Thoracic aorta (tissue), 2 donors: ENCODE measurements at places on chromosomes 6 and 20.

DNA sequence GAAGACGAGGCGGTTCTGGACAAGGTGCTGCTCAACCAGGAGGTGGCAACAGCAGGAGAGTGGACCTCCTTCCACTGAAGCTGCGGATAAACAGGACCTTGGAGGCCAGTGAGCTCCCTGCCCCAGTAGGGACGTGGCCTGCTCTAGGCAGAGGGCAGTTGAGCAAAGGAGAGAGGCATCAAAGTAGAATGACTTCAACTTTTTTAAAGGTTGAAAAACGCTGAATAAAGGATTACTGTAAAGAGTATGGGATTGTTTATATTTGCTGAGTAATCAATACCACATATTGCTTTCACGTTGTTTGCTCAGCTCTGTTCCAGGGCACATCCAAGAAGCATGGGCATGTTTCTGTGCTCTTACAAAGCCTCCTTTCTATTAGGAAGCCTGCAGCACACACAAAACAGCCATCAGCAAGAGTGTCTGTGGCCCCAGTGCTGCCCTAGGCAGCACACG is 48.1 kb downstream of the ERMARD start:
- DNase-seq = no peak

DNA sequence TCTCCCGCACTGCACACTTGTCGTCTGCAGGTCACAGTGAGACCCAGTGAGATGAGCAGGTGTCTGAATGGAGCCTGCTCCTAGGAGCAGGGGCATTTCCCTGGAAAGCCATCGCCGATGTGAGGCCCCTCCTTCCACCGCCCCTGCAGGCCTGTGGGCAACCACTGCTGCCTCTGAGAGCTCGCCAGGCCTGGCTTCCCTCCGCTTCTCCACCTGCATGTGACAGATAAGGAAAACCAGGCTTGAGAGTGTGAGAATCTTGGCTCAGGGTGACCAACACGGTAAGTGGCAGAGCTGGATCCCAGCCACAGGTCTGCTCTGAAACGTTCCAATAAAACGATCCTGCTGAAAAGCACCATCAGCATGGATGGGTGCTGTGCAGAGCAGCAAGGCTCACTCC is 332.8 kb downstream of the CDH4 start:
- DNase-seq = no peak

GRCh38 chr20:7161690-7162089 is 394.2 kb downstream of the BMP2 start:
- DNase-seq = no peak

- no peak for DNase-seq
Measured at GRCh38 chr6:120273411-120273810, 923.9 kb upstream of the MAN1A1 start.

DNA sequence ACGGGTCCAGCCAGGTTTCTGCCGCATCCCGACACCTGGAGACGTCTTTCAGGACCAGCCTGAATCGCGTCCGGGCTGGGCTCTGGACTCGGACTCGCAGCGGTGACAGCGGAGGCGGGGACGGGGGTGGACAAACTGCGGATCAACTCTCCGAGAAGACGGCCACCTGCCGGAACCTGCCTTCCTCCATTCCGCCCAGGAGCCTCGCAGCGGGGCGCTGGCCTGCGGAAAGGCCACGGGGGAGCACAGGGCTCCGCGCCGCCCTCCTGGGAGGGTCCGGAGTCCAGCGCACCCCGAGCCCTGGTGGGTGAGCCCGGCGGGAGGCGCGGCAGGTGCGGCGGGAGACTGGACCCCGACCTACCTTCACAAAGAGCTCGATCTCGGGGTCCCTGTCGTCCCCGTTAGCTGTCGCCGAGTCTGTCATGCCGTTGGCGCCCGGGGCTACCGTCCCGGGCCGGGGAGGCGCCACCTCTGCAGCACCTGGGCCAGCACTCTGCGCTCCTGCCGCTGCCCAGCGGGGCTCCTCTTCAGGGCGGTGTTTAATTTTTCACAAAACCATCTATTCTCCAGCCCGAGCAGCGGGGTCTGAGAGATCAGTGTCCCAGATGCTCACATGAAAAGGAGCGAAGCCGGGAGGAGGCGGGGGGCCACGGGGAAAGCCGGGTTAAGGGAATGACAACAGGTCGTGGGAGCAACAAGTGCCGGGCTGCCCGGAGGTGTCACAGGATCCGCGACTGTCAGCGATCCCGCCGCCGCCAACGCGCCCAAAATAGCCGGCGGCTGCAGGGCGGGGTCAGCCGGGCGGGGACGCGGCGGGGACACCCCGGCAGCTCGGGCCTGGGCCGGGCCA is at the start of gene CLIC5:
CLIC5 (minus strand) TSS at position 742 of the 850 bp plus-strand sequence; CDS start at position 424, 318 bp downstream.
- no peak for DNase-seq

GRCh38 chr6:26141378-26141904 is 54.2 kb downstream of the HFE start:
- no peak for DNase-seq

GRCh38 chr6:40520678-40521077 is 66.5 kb downstream of the LRFN2 start:
- no peak for DNase-seq

GRCh38 chr20:21100578-21101452 is 5.3 kb downstream of the LINC00237 start:
- no peak for DNase-seq

GRCh38 chr6:127907960-127908640 is 7.2 kb upstream of the THEMIS start:
- no peak for DNase-seq

GRCh38 chr6:130037207-130037811 is 18.9 kb downstream of the L3MBTL3 start:
- no peak for DNase-seq

GRCh38 chr6:28542440-28543296 is 17.0 kb downstream of the GPX5 start:
- no peak for DNase-seq

DNA sequence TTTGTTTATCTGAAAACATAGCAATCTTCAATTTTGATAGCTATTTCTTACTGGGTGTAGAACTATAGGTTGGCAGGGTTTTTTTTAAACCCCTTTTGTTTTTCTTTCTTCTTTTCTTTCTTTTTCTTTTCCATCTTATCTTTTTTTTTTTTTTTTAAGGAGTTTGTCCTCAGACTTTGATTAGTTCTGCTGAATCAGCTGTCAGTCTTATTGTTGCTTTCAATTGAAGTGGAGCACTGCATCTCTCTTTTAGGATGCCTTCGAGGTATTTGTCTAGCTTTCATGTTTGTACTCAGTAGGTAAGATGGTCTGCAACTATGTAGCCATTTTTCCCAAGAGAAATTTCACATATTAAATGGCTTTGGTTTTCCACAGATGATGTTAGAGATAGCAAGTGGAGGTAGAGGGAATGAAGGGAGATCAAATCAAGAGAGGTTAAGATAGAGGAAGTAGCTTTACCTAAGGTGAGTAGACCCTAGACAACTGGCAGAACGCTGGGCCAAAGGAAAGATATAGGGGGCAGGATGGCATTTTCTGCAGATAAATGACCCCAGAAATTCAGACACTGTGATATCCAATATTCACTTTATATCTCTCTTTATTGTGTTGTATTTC is 137.1 kb downstream of the BCAS1 start:
- DNase-seq = no peak

GRCh38 chr6:131523988-131524673 is 48.9 kb upstream of the ARG1 start:
- no peak for DNase-seq

DNA sequence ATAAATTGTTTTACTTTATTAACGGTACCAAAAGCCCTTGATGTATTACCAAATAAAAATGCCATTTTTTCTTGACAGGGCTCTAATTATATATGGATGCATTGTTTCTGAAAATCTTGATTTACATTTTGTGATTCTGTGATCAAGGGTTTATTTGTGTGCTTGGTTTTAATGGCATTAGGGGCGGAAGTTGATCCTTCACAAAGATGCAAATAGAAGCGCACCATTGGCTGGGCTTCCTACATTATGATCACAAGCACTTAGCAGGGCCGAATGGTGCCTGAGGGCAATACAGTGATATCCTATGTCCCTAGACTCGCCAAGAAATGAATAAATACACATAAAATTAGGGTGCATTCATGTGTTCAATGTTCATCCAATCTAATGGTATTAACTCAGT is 172.9 kb upstream of the UST start:
- no peak for DNase-seq

- DNase-seq = no peak
Measured at GRCh38 chr6:20483887-20484497, 50.3 kb upstream of the CDKAL1 start.

- DNase-seq = no peak
Measured at GRCh38 chr6:136983687-136984086, 61.1 kb downstream of the IL20RA start.

GRCh38 chr6:49855221-49855620 is 11.1 kb downstream of the CRISP1 start:
- no peak for DNase-seq

DNA sequence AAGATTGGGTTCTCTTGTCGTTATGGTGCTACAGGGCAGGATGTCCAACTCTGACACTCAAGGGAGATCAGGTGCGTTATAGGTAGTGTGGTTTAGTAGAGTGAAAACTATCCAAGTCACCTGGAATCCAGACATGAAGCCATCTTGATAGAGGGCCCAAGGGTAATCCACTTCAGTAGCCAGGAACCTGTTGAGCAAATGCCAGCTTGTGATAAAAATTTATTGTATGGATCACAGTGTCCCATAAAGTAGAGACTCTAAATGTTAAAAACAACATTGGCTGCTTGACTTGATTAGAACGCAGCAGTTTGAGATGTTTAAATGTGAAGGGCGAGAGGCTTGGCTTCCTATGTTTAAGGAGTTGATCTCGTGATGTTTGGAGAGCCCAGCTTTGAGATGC is 105.7 kb upstream of the GMDS start:
- no peak for DNase-seq

GRCh38 chr6:116550796-116551195 is 2.8 kb upstream of the CALHM4 start:
- DNase-seq = no peak

- no peak for DNase-seq
Measured at GRCh38 chr6:5995949-5996713, 10.6 kb downstream of the NRN1 start.

- no peak for DNase-seq
Measured at GRCh38 chr6:76000629-76001028, 71.8 kb downstream of the IMPG1 start.

DNA sequence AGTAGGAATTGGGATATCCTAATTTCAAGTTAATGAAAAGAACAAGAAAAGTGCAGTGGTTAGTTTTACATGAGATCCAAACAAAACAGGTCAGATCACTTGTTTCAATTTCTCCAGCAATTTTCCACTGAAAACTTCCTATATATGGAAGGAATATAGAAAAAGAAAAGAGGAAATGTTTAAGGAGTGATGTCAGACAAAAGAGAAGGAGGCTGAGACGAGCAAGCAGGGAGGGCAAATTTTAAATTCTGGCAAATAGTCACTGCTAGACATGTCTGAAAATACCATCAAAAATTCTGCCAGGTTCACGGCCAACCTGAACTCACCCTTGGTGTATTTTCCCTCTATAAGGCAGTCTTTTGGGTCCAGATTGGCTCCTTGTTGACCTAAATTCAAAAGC is 9.5 kb upstream of the NUP153 start:
- DNase-seq = no peak

DNA sequence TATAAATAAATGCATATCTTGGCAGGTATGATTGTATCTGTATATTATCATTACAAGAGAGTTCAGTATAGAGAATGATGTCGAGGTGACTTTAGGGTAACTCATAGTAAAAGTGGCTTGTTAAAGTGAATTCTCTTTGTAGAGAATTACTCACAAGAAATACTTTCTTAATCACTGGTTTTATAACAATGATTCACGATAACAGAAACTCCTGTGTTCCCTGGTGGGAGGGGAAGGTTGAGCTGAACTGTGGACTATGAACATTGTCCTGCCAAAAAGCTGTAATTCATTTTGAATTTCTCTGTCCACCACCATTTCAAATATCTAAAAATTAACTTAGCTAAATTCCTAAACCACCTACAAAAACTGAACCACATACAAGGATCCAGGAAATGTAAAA is 7.7 kb downstream of the TPMT start:
- no peak for DNase-seq

GRCh38 chr6:24721461-24722215 is 2.7 kb upstream of the C6orf62 start:
- peak; percentile 78 for DNase-seq

GRCh38 chr6:29953001-29953441 is 10.7 kb downstream of the HLA-A start:
- no peak for DNase-seq

GRCh38 chr6:148981515-148981914 is 234.7 kb downstream of the UST start:
- DNase-seq = no peak

DNA sequence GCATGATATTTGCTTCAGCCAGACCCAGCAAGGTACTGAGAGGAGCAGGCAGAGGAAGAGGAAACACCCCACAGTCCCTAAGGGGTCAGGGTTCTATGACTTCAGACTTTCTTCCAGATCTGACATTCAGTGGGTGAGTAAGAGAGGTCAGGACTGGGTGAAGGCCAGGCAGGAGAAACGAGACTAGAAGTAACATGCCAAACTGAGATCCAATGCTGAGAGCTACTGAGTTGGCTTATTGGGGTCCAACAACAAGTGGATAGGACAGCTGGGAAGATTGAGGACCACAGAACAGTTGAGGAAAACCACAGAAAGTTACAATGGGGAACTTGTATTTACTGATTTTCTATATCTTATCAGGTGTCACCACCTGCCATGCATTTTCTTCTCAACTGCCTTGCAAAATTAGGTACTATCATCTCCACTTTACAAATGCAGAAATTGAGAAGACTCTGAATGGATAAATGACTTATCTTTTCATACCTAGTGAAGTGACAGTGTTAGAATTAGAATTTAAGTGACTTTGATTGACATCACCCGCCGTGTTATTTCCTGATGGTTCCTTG is 43.8 kb upstream of the HIVEP1 start:
- DNase-seq = no peak

DNA sequence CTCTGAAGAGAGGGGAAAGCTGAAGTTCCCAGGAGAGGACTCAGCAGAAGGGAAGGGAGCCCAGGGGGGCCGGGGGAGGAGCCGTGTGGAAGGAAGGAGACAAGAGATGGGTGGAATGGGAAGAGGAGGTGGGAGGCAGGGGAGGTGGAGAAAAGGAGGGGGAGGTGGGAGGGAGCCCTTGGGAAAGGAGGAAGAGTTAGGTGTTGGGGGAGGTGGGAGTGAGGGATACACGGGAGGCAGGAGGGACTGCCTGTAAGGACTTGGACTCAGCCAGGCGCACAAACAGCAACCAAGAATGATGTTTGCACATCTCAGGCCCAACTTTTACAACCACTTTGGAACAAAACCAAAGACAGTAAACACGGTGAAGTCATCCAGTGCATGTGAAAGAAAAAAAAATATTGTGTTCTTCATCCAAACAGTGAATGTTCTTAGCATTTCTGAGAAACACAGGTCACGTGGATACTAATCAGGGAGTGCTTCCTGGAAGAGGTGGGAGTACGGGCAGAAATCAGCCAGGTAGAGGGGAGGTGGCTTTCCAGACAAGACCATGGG is 17.4 kb upstream of the LSM14B start:
- DNase-seq = no peak
